ENCODE measurements at places on chromosomes 13 and 19.
A peak's percentile ranks its signal among the peaks of the same experiment; 100 is the strongest.

DNA sequence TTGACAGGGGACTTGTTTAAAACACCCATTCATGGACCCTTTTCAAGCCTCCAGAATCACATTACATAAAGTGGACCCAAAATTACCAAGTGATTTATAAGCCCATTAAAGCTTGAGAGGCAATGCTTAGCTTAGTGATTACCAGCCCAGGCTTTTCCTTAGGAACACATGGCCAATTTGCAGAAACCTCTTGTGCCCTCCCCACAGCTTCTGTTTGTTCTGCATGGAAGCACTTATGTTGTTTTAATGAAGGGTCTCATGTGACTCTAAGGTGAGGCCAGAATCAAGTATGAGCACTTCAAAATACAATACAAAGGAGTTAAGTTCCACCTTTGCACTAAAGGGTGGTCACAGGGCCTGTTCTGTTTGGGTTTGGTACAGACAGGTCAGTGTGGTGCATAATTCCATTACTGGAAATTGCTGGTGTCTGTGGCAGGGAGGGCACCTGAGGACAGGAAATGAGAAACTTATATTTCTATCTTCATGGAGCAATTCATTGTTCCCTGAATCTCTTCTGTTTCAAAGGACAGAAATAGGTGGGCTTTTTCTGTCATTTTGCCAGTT lies 15.3 kb downstream of the ZNF486 start:
- no peak for DNase-seq

DNA sequence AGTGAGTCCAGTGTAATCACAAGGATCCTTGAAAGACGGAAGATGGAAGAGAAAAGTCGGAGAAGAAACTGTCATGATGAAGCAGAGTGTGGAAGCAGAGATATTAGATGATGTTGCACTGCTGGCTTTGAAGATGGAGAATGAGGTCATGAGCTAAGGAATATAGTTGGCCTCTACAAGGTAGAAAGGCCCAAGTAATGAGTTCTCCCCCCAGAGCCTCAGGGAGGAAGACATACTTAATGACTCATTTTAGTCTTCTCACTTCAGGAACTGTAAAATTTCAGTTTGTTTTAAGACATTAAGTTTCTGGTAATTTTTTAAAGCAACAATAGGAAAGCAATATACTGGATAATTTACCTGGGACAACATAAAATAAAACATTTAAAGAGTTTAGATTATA lies 1331.5 kb upstream of the PCDH20 start:
- DNase-seq, result no peak

GRCh38 chr13:42041684-42042035 lies 6.8 kb upstream of the DGKH start:
- peak; percentile 23 for DNase-seq

DNA sequence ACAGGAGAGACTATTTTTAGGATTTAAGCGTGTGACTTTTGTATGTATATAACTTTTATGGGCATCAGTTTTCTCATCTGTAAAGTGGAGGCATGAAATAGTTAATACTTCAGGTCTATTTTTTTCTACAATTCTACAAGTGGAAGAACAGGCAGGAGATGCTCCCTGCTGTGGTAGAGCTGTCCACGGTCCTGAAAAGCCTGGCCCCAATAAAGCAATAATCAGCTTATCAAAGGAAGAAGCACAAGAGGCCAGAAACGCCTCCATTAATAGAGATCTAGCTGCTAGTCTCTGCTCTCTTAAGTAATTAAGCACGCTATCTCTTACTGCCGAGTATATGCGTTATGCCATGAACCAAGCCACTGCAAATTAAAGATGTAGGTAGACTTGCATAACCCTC lies 28.0 kb upstream of the WASF3 start:
- peak; percentile 12 for DNase-seq

DNA sequence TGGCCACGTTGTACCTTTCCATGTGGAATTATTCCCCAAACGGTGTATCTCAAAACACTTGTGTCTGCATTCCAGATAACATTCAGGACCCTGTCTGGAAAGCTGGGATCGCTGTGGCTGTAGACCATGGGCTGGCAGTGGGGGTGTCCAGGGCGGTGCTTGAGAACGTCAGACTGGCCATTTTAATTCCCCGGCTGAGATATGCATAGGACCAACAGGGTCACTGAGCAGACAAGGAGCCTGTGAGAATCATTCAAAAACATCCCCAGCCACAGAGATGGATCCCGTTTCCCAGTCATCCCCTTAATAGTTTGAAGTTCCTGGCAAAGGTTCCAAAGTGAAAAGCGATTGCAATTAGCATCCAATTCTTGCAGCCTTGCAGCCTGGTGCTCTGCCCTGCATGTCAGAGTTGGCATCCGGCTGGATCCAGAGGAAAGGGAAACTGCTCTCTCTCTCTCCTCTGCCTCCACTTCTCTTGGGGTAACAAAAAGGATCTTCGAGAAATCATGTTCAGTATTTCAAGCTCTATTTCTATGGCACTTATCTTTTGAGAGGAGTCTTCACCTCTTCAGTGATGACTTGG lies 41.6 kb downstream of the IFT88 start:
- DNase-seq, result peak; percentile 60

DNA sequence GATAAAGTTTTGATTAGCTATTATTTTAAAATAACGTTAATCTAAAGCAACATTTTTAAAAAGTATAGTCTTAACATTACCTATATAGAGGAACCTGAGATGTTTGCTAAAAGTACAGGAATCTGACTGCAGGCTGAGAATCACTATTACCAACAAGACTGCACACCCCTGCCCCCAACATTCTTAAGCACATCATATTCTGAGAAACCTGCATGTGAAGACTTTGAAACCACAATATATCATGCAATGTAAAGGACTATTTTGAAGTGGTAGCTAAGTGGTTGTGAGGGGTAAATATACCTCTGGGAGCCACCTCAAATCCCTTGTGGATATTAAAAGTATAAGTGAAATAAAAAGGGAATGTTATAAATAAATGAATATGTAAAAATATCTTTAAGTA lies 119.0 kb upstream of the KLF12 start:
- DNase-seq, result no peak

DNA sequence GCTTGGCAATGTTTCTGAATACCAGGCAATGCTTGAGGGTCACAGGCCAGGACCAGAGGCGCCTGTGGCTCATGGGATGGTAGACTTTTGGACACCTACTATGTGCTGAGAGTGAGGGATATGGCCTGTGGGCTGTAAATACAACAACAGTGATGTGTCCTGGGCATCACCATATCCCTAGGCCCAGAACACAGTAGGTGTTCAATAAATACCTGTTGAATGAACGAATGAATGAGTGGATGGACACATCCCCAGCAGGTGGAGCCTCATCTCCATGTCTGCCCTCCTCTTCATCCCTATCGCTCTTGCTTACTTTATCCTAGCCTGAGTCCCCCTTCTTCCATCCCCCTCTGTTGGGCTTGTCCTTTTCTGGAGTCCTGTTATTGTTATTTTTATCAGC lies 16.5 kb upstream of the NANOS2 start:
- no peak for DNase-seq

GRCh38 chr13:33676045-33676989 lies 141.6 kb upstream of the RFC3 start:
- peak; percentile 29 for DNase-seq

Data from midbrain (tissue), 1 donor.